ENCODE measurements at places on chromosomes 5 and 9.

GRCh38 chr9:76643399-76644117 is 120.7 kb upstream of the PCA3 start:
- DNase-seq = no peak

GRCh38 chr9:76206821-76207220 is 187.4 kb downstream of the RFK start:
- DNase-seq = peak; percentile 67

DNA sequence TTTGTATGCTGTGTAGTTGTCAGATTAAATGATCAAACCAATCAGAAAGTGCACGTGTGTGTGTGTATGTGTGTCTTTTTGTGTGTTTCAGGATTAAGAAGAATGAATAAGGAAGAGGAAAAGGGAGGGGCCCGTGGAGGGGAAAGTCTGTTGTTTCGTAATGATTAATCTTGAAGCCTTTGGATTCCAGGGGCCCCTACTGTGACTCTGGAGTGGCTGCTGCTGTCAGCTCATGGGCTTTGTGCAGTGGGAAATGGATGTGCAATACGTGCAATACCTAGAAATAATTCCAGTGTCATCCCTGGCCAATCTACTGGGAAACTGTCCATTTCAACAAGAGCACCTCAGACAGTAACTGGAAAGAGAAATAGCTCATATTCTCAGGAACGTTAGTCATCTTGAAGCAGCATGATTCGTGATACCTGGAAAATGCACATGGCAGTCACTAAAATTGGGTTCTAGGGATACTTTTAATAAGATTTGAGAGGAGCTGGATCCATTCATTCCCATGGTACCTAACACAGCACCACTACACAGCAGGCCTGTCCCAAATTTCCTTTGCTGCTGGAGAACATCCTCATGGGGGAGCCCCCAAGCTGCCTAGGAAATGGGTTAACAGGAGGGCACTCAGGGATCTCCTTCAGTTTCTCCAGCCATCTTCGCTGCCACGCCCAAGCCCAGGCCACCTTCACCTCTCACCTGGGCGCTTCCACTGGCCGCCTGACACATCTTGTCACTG is 186.3 kb downstream of the NR3C1 start:
- peak; percentile 47 for DNase-seq

- DNase-seq = peak; percentile 45
Measured at GRCh38 chr5:173642895-173643481, 26.5 kb upstream of the BOD1 start.

DNA sequence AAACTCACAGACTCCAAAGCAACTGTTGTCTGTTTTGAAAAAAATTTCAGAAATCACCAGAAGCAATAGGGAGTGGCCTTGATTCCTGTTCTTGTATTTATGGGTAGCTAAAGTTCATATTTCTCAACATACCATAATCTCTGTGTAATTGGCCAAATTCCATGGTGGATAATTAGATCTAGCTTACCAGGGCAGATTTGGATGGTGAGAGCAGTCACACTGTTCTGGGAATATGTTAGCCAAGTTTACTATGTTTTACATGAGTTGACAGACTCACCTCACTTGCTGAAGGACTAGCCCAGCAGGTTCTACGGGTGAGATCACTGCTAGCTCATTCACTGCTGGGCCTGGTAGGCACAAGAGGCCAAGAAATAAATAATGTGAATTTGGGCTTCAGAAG is 32.7 kb upstream of the CDKN2B start:
- DNase-seq = peak; percentile 79

DNA sequence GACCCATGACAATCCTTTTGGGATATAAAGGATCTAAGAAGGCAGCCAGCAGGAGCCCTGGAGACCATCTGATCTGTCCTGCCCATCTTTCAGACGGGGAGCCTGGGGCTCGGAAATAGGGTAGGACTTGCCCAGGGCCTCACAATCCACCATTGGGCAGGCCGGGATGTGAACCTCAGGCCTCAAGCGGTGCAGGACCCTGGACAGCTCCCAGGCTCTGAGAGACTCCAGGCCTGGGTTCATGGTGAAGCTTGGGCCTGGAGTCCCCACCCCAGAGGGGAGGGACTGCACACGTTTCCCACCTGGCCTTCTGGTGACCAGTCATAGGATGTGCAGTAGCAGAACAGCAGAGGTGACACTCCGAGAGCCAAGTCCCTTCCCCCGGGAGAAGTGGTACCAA is 36.6 kb upstream of the RAPGEF1 start:
- peak; percentile 88 for DNase-seq

GRCh38 chr5:33565324-33565723 is 124.6 kb downstream of the TARS1 start:
- DNase-seq = no peak

- DNase-seq = no peak
Measured at GRCh38 chr5:150301901-150302300, 804 bp downstream of the ARSI start.

DNA sequence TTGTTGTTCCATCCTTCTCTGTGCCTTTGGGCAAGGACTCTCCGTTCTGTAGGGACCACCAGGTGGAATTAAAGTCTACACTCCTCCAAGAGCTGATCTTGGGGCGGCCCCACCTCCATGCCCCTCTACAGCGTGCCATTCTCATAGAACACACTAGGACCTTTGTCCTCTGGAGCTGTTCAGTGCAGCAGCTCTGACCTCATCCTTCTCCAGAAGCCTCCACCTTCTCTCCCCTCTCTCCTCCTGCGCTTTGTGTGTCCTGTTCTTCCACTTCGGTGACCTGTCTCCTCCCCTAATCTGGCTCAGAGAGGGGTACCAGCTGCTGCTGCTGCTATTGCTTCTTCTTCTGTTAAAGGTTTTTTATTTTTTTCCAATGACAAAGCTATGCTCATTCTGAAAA is 1.8 kb upstream of the MACROH2A1 start:
- peak; percentile 81 for DNase-seq

DNA sequence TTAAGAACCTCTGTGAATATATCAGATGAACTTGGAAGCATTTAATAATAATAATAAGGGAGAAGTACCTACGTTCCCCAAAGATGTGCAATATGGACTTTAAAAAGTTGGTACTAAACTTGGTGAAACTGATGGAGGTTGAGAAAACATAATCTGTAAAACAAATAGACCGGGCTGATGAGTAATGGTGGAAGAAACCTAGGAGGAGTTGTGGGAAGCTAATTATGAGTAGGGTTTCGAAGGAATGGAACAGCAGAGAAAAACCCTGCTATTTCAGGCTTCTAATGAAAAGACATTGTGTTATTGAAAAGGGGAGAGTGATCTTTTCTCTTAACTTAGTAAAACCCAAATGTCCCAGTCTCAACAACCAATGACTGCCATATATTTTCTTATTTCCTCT is 229.3 kb downstream of the PCSK1 start:
- no peak for DNase-seq

DNA sequence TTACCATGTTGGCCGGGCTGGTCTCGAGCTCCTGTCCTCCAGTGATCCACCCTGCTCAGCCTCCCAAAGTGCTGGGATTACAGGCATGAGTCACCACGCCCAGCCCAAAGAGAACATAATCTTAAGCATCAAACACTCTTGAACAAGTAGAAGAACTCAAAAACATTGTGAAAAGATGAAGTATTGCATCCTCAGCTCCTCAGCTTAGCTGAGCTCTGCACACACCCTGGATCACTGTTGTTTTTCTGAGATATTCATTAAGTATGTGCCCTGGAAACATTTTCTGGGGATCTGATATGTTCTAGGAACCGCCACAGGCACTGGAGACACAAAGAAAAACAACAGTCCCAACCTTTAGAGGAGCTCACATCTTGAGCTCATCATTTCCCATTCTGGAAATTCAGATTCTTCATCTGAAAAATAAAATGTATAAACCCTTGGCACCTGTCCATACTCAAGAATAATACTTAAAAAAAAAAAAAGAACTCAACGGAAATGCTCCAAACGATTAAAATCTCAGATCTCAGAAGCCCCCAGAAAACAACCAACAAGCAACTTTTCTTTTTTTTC is 62.2 kb upstream of the ZNF462 start:
- no peak for DNase-seq

GRCh38 chr9:89512382-89512781 is 14.5 kb upstream of the SEMA4D start:
- no peak for DNase-seq

- DNase-seq = no peak
Measured at GRCh38 chr5:104344809-104345208, 782.2 kb upstream of the NUDT12 start.

GRCh38 chr9:130453487-130453886 is 8.7 kb downstream of the ASS1 start:
- DNase-seq = no peak

DNA sequence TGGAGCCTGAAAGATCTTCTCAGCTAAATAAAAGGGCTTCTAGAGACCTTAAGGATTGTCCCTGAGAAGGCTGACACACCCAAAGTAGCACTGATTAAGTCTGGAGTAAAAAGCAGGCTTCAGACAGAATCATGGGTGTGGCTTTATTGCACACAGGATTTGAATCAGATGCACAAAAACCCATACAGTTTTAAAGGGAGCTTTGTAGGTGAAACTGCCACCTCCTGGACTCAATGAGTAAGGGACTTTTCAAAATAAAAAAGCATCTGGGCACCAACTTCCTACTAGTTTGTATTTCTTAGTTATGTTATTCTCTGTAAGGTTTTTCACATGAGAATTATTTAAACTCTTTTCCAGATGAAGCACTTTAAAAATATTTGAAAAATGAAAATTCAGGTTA is 129.4 kb downstream of the EDIL3 start:
- no peak for DNase-seq

- DNase-seq = no peak
Measured at GRCh38 chr5:54678737-54679136, 161.2 kb downstream of the SNX18 start.

DNA sequence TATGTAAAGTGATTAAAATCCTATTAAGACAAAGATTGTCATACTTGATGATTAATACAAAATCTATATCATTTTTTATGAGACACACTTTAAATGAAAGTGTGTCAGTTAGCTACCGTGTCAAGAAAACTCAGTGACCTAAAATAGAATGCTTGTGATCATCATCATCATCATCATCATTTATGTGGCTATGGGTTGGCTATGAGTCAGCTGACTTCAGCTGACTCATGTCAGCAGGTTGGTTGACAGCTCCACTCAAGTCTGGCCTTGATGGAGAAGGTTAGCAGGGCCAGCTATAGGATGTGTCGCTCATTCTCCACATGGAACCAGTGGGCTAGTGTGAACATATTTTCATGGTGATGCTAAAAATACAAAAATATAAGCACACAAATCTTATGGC is 43.8 kb upstream of the ZNF300 start:
- DNase-seq = no peak

DNA sequence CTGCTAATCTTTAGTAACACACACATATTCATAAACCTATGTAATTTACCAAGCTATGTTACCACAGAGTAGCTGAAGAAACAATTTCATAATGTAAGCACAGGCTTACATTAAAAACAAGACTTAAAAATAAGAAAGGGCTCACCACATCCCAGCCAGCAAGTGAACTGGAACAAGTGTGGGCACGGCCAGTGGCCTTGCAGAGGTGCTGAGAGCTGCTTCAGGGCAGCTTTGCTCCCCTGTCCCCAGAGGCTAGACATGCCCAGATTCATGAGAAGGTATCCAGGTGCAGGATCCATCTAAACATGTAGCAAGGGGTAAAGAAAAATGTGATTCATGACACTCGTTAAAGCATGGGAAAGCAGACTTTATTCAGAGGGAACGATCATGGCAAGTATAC is 62.0 kb upstream of the CKS2 start:
- no peak for DNase-seq

DNA sequence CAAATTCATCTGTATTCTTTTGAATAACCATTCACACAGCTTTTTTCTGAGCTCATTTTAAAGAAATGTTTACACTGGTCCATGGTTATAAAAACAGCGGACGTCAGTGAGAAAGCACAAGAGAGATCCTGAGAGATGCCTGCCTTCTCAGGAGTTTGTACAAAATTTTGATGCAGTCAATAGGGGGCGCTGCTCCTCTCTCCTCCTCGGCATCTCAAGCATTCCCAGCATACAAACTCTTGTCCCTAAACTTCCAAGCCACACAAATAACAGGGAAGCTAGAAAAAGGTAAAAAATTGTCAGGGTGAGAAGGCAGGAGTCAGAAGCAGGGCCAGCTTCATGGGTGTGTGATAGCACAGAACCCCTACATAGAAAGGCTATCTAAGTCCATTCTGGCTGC is 11.2 kb upstream of the CCDC152 start:
- DNase-seq = peak; percentile 63

- peak; percentile 12 for DNase-seq
Measured at GRCh38 chr9:38439291-38439915, 15.1 kb upstream of the IGFBPL1 start.

DNA sequence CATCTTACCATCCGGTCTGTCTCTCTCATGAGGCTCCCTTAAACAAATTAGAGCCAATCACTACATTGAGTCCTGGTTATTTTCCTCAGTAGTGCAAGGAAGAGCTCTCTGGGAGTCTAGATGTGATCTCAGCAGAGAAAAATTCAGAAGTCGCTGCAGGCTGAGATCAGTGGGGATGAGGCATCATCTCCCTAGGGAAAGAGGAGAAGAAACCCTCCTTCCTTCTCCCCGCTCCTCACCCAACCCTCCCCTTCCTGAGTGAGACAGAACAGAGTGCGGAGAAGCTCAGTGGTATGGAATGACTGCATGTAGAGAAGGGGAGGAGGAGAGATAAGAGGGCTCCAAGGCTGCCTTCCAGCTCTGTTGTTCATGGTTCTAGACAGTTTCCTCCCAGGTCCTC is 80.5 kb downstream of the PAPPA start:
- peak; percentile 98 for DNase-seq

GRCh38 chr5:115231598-115231997 is 31.1 kb downstream of the PGGT1B start:
- DNase-seq = no peak

GRCh38 chr5:180389252-180390101 is 36.3 kb upstream of the GFPT2 start:
- DNase-seq = peak; percentile 83

DNA sequence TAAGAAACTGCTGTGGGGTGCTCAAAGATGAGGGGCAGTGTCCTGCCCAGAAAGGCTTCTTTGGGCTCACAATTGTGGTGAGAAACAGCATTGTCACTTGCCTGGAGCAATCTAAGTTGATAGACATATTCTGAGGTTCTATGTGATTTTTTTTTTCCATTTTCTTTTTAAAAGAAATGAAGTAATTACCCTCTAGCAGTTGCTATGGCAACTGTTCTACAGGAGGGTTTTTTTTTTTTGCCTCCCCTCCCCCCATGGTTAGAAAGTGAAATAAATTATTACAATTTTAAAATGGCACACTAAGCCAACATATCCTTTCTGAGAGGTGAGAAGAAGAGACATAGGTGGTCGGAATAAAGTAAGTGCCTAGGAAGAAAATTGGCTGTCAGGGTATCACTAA is 127.0 kb downstream of the UNC13B start:
- DNase-seq = no peak

- DNase-seq = no peak
Measured at GRCh38 chr9:111944241-111944866, 47.7 kb downstream of the UGCG start.

- peak; percentile 76 for DNase-seq
Measured at GRCh38 chr5:169956756-169957155, 23.5 kb downstream of the INSYN2B start.
